Left cardiac atrium (tissue), 4 donors: ENCODE measurements at places on chromosomes 13 and 19. TPM values are rescaled to one million over a fixed set of nuclear protein-coding genes. Genes with fewer than 3 reads are reported as not detected.

The SLC8A2 gene
- total RNA-seq = not detected

The ZNF536 gene
- total RNA-seq = 1.2 TPM

The RUBCNL gene
- total RNA-seq = 0.97 TPM

The PSG4 gene
- not detected for total RNA-seq

GRCh38 chr13:43988302-43988701, 108.6 kb downstream of the LACC1 start:
- no peak for DNase-seq

DNA sequence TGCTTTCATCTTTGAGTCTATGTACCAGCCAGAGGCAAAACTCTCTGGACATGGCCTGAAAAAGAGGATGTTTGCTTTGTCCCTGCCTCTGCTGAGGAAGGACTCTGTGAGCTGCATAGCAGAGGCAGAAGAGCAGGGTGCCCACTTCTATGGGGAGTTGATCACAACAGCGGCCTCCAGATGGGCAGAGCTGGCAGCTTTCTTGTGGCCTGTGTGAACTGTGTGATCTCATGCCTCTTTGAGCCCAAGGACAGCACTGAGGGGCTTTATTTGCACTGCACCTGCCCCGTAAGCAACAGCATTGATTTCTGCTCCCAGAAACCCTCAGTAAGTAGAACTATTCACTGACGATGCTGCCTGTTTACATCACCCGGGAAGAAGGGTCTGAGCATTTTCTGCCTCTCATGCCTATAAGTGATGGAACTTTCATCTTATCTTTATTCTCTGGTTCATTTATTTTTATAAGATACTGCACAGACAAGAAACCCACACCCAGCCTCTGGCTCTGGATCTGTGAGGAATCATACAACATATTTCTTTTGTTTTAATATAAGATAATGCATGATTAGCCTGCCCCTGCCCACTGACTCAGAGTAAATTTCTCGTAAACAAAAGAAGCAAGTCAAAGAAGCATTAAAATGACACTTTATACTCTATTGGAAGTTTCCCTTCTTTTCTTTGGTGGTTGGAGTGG, 244.2 kb upstream of the SOX21 start:
- DNase-seq = no peak

GRCh38 chr13:25400925-25401324, 29.2 kb downstream of the ATP8A2 start:
- DNase-seq = no peak

- DNase-seq = no peak
Observed at GRCh38 chr13:36979361-36980050, 19.6 kb downstream of the ALG5 start.

- no peak for DNase-seq
Observed at GRCh38 chr13:36817996-36818803, 822 bp upstream of the RFXAP start.

GRCh38 chr13:95781016-95781415, 104.1 kb downstream of the DNAJC3 start:
- no peak for DNase-seq

GRCh38 chr19:46546194-46546896, 50.7 kb upstream of the PNMA8B start:
- DNase-seq = no peak

DNA sequence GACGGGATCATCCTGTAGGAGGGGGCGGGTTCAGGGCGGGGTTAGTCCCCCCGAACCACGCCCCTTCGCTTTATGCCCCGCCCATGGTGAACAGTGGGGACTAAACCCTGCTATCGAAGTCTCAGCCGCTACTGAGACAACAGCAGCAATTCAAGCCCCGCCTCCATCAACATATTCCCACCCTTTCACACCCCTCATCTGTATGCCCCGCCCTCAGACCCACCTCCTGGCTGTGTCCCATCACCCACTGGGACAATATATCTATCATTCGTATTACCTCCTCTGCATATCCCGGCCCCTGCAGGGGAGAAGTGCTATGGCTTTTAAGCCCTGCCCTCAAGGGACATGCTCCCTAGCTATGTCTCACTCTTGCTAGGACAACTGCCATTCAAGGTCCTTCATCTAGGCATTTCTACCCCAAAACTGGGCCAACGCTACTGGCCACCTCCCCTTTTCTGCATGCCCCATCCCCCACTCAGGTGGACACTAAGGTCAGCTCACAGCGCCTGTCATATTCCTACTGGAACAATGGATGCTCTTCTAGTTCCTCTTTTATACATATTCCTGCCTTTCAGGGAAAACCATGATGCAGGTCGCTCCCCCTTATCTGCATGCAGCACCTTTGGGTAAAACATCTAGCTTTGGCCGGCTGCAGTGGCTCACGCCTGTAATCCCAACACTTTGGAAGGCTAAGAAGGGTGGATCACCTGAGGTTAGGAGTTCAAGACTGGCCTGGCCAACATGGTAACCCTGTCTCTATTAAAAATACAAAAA, 11.9 kb downstream of the LRFN1 start:
- no peak for DNase-seq

DNA sequence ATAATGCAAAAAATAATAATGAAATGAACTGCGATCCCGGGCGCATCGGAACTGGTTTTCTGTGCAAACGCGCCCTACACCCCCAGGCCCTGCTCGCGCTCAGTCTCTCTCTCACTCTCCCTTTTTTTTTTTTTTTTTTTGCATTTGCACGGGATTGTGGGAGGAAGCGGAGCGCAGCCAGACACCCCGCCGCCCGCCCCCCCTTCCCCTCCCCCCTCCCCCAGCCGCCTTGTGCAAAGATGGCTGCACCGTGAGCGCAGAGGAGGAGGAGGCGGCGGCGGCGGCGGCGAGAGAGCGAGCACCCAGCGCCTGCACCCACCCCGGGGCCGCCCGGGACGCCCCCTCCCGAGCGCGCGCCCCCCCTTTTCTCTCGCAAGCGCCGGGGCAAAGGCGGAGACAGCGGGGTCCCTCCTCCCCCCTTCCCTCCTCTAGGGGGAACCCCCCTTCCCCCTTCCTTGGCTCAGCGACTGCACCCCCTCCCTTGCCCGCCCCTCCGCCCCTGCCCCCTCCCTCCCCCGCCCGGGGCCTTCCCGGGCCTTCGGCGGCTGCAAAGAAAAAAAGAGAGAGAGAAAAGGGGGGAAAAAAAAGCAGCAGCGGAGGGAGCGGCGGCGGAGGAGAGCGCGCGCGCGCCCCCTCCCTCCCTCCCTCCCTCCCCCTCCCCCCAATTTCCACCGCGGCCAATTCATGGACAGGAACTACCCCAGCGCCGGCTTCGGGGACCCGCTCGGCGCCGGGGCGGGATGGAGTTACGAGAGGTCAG, at the start of gene PRR12:
PRR12 (plus strand) TSS at position 212 of the 760 bp plus-strand sequence; CDS start at position 685, 473 bp downstream.
- peak; percentile 68 for DNase-seq

GRCh38 chr13:57865600-57866294, 234.2 kb downstream of the PCDH17 start:
- DNase-seq = no peak

- DNase-seq = no peak
Observed at GRCh38 chr19:8511573-8512101, 2.3 kb downstream of the ZNF414 start.

GRCh38 chr13:111476197-111476596, 155.8 kb downstream of the TEX29 start:
- DNase-seq = no peak

GRCh38 chr13:49210669-49211068, 9.5 kb upstream of the MLNR start:
- DNase-seq = no peak

DNA sequence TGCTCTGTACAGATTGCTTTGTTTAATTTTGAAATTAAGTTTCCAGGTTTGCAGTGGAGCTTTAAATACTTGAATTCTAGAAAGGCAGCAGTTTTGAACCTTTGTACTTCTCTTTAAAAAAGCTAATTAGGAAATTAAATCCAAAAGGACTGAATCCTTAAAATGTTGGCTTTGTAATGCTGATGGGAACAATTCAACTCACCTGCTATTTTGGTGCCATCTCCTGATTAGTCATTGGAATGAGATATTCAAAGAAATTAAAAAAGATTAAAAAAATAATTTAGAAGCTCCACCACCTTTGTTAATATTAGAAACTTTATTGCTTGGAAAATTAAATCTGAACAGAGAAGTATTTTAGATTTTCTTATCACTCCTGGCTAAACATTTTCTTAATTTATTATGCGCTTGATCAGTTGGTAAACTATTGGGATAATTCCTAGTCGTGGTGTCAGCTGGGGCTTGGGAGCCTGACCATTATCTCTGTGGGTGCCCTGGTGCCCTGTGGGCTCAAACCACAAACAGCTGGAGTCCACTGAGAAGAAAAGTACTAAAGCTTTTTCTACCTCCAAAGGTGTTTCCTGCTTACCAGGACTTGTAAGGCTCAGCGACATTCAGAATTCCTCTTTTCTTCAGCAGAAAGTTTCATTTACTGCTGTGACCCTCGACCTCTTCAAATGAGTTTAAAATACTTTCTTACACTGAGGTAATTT, 540.4 kb downstream of the DIAPH3 start:
- no peak for DNase-seq

DNA sequence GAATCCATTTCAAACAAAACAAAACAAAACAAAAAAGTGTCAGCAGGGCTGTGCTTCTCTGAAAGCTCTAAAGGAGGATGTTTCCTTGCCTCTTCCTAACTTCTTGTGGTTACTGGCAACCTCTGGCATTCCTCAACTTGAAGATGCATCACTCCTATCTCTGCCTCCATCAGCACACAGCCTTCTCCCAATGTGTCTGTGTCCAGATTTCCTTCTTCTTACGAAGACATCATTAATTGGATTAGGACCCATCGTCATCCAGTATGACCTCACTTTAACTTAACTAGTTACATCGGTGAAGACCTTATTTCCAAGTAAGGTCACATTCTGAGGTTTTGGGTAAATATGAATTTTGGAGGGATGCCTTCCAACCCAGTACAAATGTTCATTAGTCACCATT, 33.8 kb upstream of the GTF2F2 start:
- DNase-seq = no peak
